ENCODE measurements at places on chromosomes 3 and 15.

GRCh38 chr3:117633207-117633606, 923.6 kb downstream of the TUSC7 start:
- no peak for DNase-seq

DNA sequence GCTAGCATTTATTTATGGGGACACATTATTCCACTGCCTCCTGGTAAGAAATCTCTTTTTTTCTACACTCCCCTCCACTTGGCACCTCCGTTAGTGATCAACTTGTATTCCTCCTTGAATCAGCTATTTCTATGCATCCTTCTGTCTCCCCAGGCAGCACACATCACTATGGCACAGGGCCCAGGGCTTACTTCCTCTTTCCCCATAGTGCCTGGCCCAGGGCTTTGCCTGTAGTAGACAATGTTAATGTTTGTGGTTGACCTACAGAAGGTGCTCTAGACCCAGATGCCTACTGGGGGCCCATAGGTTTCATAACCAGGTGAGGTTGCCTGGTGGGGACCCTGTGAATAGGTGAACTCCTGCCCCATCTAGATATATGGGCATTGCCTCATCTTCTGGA, 44.9 kb downstream of the EPHB1 start:
- DNase-seq, result no peak

DNA sequence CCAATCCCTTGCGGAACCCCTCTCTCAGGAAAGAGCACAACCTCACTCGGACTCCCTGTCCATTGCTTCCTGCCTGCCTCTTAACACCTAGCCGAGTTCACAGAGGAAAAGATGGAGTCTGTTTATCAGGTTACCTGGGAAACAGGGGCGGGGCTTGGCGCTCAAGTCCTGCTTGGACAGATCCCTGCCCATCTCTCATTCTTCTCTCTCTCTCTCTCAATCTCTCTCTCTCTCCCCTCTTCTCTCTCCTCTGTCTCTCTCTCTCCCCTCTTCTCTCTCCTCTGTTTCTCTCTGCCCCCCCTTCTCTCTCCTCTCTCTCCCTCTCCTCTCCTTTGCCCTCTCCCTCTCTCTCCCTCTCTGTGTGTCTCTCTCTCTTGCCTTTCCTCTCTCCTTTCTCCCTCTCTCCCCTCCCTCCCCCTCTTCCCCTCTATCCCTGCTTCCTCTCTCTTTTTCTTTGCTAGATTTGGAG, at the start of gene EFHB:
EFHB (minus strand) TSS at position 120 of the 469 bp plus-strand sequence. CDS start 199 bp downstream, outside the sequence.
- DNase-seq, result peak; percentile 59

- DNase-seq, result no peak
These were observed 137.3 kb upstream of the KBTBD8 start for GRCh38 chr3:66860771-66861170.

- DNase-seq, result no peak
These were observed 452.8 kb downstream of the ROBO1 start for GRCh38 chr3:79314962-79315361.

GRCh38 chr3:55091381-55092225, 163.7 kb upstream of the LRTM1 start:
- DNase-seq, result no peak

GRCh38 chr3:155323063-155323666, 29.7 kb upstream of the STRIT1 start:
- DNase-seq, result peak; percentile 84

DNA sequence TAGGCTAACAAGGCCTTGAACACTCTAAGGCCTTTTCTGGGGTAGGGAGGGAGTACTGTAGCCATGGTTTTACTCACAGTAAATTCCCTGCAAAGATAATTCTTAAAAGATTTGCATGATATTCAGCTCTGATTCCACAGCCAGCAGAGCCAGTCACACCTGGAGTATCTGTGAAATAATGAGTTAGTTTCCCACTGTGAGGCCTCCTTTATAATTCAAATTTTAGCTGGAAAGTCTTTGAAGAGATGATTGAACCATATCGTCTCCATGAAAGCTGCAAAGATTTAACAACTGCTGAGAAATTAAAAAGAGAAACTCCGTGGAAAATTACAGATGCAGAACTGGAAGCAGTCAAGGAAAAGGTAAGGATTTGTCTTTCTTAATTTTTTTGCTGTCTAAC, 32.3 kb upstream of the DUT start:
- DNase-seq, result no peak

DNA sequence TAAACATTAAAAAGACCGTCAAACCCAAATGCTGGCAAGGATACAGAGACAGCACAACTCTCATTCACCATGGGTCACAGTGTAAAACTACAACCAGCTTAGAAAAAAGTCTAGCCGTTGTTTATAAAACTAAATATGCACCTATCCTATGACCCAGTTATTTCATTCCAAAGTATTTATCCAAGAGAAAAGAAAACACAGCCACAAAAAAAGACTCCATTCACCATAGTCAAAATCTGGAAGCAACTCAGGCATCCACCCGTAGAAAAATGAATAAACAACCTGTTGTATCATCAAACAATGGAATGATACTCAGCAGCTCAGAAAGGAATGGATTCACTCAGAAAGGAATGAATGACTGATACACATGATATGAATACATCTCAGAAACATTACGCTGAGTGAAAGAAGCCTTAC, 28.6 kb downstream of the PLD1 start:
- no peak for DNase-seq

DNA sequence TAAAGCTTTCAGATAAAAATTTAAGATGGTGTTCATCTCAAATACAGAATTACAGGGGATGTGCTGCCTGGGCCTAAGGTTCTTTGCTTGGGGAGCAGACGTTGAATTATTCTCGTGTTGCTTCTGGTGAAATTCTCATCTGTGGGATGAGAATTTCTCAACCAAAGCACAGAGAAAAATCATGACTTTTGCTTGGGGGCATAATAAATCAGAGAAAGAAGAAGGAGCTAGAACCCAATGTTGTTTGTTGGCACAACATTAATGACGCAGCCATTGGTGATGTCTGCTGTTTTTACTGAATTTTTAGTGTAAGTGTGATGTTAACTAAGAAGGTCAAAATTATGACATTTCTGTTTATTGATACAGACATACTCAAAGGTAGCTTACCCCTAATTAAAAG, 35.7 kb downstream of the P3H2 start:
- no peak for DNase-seq

DNA sequence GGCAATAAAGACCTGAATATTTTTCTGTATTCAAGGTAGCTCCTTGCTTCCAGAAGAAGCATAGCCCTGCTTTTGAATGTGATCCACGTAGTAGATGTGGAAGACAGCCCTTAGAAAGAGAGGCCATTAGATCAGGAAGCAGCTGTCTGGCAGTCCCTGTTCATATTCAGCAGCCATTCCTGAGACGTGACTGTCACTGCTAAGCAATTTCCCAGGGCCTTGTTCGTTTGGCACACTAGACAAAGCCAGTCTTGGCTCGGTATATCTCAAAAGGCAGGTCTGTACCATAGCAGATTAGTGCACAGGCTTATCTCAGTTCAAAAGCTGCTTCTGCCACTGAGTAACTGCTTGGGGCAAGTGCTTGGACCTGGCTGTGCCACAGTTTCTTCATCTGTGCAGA, 287.8 kb upstream of the MCTP2 start:
- DNase-seq, result no peak

DNA sequence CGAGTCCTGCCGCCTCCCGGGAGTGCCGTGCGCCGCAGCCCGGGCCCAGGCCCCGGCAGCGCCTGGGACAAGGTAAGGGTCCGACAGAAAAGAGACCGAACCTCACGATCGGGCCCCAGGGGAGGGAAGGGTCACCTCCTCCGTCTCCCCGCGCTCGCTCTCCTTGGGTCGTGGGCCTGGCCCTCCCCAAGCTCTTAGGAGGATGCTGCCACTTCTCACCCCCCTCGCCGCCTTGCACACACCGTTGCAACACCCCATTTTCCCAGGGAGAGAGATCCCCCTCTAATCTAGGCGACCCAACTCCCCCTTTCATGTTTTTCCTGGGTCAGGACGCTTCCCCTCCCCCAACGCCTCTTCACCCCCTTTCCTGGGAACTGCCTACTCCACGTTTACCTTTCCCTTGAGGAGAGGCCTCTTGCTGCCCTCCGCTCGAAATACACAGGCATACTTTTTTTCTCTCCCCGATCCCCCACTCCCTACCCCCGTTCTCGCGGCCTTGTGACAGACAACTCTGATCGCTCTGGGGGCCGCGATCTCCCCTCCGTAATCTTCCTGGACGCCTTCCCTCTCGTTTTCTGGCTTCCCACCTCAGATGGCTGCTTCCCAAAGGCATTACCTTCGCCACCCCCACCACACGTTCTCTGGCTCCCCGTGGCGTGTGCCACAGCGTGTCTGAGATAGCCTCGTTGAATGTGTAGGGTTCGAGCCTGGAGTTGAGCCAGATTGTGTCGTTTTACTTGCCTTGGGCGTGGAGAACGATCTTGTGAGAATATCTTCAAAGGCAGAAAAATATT, 688 bp downstream of the SETD5 start:
- no peak for DNase-seq

GRCh38 chr15:72411544-72411943, 13.4 kb downstream of the TMEM202 start:
- no peak for DNase-seq

- DNase-seq, result no peak
These were observed 147.5 kb downstream of the AKAP13 start for GRCh38 chr15:85527895-85528294.

DNA sequence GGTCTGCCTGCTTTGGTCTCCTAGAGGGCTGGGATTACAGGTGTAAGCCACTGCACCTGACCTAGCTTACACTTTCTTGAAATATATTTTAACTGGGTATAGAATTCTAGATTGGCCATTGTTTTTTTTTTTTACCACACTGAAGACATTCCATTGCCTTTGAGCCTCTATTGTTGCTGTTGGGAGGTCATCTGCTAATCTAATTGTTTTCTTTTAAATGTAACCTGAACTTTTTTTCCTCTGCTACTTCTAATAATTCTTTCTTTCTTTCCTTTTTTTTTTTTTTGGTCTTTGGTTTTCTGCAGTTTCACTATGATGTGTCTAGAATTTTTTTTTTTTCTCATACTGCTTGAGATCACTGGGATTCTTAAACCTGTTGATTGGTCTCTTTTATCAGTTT, 28.1 kb downstream of the ERICH6 start:
- no peak for DNase-seq

- no peak for DNase-seq
These were observed 801 bp upstream of the CDAN1 start for GRCh38 chr15:42737529-42738328.

GRCh38 chr15:92624401-92624991, 31.1 kb downstream of the FAM174B start:
- no peak for DNase-seq
